GM06990 (cell line): ENCODE measurements at places on chromosomes 16 and 17.

DNA sequence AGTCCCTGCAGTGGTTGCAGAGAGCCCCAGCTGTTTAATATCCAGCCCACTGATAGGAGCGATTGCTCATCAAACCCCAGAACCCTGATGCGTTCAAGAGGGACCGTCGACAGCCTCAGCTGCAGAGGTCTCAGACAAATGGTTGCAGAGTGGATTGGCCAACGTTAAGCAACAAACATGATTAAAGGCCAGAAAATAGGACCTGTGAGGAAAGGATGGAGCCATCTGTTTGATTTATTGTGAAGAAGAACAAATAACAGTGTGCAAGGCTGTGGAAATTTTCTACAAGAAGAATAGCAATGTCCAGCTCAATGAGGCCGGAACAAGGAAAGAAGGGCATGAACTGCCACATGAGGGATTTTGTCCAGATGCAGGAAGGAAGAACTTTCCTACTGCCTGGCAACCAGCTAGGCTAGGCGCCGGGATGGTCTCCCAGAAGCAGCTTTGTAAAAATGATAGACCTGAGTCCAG is 138.4 kb upstream of the DNAH9 start:
- no peak for DNase-seq

DNA sequence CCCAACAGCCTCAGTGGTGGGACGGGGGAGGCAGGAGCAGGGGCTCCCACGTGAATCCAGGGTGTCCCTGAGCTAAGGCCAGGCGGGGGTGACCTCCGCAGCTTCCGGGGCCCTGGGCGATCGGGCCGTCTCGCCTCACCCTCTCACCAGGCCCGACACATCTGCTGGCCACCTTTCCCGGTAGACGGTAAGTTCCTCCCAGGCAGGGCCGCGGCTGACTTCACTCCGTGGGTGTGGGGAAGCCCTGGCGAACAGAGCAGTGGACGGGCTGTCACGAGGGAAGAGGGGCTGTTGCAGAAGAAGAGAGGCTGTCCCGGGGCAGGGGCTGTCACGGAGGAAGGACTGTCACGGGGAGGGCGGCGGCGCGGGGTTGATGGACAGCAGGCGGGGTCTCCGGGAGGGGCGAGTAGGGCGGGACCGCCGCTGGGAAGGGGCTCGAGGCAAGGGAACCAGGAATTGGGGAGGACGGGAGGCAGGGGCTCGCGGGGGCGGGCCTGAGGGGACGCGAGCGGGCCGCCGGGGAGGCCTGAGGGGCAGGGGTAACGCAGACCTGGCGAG is 498 bp downstream of the PKMYT1 start:
- no peak for DNase-seq

DNA sequence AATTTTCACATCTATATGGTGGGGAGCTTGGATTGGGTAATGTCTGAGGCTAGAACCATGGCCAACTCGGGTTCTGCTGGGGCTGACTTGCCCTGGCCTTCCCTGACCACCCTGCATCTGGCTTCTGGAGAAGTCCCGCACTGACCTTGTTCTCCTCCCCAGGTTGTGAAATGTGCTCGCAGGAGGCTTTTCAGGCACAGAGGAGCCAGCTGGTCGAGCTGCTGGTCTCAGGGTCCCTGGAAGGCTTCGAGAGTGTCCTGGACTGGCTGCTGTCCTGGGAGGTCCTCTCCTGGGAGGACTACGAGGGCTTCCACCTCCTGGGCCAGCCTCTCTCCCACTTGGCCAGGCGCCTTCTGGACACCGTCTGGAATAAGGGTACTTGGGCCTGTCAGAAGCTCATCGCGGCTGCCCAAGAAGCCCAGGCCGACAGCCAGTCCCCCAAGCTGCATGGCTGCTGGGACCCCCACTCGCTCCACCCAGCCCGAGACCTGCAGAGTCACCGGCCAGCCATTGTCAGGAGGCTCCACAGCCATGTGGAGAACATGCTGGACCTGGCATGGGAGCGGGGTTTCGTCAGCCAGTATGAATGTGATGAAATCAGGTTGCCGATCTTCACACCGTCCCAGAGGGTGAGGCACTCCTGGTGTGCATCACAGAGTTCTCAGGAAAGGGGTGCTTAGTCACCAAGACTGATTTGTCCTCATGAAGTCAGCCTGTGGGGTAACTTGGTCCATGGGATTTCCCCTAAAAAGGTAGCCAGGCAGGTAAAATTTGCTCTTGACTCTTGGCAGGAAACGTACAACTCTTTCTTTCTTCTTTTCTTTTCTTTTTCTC is 6.1 kb downstream of the NOD2 start:
- no peak for DNase-seq

DNA sequence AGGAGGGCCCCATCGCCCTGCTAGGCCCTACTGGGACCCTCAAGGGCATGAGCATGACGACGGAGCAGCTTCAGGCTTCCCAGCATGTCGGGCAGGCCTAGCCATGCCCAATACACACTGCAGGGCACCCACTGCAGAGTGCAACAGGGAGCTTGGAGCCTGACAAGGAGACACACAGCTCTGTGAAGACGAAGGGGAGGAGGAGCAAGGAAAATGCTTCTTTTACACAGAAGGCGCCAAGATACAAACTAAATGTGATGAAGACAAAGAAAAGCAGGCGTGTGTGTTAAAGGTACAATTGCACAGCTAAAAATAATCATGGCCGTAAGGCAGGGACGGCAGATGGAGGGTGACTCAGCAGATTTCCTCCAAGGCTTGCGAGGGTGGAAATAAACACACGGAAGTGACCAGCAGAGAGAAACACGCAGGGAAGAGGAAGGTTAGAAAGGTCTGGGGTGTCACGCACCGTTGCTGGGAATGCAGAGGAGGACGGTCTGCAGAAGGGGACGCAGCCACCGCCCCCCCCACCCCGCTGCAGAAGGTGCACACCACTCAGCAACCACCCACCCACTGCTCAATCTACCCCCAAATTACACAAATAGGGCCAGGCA is 108.5 kb downstream of the ZNF778 start:
- DNase-seq, result no peak

DNA sequence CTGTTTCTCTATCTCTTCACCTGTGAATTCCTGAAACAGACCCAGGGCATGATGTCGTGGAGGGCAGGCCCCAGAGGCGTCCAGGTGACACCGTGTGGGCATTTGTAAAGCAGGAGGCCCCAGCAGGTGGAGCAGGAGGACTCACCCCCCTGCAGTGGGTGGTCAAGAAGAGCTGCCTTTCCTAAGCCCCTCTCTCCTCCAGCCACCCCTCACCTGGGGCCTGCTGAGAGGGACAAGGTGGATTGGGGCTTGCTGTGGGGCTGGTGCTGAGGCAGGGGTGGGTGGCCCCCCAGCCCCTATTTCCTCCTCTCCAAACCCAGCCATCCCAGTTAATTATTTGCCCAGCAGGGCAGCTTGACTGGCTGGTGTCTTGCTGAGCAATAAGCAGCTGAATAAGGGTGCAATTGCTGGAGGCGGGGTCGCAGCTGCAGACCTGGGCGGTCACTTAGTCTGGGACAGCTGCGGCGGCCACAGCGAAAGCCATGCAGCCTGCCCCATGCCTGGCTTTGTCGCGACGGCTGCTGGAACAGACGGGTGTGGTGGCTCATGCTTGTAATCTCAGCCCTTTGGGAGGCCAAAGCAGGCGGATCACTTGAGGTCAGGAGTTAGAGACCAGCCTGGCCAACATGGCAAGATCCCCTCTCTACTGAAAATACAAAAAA is 56.4 kb downstream of the JPH3 start:
- no peak for DNase-seq

- no peak for DNase-seq
Measured at GRCh38 chr17:74245871-74246270, 28.2 kb upstream of the DNAI2 start.

DNA sequence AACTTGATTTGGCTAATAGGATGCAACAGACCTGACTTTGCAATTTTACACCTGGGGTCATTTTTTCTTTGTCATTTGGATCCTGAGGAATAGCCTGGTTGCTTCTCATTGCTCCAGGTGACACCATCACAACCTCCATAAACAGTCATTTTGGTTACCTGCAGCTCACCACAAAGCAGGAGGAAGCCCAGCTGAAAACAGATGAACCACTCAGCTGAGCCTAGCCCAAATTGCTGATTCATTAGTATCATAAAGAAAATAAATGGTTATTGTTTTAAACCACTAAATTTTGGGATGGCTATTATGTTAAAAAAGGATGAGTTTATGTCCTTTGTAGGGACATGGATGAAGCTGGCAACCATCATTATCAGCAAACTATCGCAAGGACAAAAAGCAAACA is 841.0 kb upstream of the EEF2KMT start:
- DNase-seq, result no peak

DNA sequence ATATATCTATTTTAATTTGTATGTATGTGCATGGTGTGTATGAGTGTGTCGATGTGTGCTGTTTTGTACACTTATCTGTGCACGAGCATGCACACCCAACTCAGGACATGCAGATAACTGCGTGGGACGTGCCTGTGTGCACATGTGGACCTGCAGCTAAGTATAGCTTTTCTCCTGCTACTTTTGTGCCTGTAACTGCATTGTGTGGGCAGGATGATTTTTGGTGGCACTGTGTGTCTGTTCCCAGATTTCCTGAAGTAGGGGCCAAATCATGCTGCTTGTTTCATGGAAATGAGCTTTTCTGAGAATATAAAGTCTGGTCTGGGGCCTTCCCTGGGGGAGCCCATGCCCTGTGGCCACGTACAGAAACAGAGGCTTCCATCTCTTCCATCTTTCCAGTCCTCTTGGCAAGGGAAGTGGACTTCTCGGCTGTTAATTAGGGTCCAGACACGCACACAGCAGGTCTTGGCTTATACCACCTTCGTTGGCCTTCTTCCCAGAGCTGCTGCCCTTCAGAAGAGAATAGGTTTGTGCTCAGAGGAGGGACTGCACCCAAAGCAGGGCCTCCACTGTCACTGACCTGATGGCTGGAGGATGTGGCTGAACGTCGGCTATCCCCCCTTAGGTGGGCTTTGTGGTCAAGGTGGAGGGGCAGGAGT is 30.2 kb downstream of the SPNS3 start:
- no peak for DNase-seq

GRCh38 chr17:17159571-17159970 is 46.6 kb downstream of the PLD6 start:
- no peak for DNase-seq

GRCh38 chr16:3587547-3588110 is 10.4 kb upstream of the NLRC3 start:
- DNase-seq, result no peak

GRCh38 chr16:9060225-9060624 is 31.2 kb upstream of the HAPSTR1 start:
- no peak for DNase-seq

DNA sequence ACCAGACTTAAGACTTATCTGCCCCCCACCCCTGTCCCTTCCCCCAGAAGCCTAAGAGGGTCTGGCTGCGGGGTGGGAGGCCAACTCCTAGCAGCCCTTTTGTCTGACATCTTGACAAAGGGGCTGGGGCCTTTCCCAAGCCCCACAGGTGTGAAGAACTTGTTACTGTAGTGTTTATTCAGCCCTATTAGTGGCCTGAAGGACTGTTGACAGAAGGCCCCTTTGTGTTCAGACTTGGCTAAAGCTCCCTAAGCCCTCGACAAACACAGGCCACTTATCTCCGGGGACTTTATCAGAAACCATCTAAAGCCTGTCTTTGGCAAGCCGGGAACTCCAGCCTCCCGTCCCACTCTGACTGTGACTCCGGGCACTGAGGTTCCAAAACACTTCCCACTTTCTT is 129.8 kb downstream of the NTN1 start:
- no peak for DNase-seq

GRCh38 chr16:23464196-23464595 is 11.2 kb upstream of the COG7 start:
- no peak for DNase-seq

- DNase-seq, result no peak
Measured at GRCh38 chr17:55452139-55452790, 30.6 kb upstream of the MMD start.

DNA sequence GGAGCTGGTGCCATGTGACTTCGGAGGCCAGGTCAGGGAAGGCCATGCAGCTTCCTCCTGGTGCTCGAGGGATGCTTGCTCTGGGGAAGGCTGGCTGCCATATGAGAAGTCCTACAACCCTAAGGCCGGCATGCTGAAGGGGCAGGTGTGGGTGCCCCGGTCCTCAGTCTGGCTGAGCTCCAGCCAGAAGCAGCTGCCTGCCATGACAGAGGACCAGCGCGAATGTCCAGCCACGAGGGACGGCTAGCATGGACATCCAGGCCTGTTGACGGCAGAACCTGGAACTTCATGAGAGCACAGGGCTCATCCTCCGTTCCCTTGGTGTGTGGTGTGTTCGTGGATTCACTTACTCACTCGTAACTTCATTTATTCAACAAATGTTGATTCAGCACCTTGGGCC is 140.6 kb downstream of the IRF8 start:
- no peak for DNase-seq

- DNase-seq, result no peak
Measured at GRCh38 chr16:86042996-86043725, 144.2 kb downstream of the IRF8 start.

DNA sequence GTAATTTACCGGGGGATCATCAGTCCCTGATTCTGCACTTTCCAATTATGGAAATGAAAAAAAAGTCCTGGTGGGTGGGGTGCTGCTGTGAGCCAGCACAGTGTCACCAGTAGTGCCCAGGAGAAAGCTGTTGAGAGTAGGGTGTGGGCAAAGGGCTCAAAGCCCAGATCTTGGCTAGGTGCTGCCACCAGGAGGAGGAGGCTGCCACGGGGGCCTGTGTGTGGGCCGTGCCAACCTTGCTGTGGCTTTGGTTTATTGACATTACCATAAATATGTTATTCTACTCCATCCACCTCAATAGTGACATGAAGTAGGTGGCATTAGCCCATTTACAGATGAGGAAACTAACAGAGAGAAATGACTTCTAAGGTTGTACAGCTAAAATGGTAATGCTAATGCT is 6.7 kb upstream of the PRPSAP2 start:
- no peak for DNase-seq

- DNase-seq, result no peak
Measured at GRCh38 chr16:19704321-19705145, 13.5 kb downstream of the KNOP1 start.

GRCh38 chr17:3935140-3935542 is 18.9 kb upstream of the P2RX1 start:
- DNase-seq, result peak; percentile 45

GRCh38 chr16:6095414-6095813 is 997.8 kb upstream of the EEF2KMT start:
- no peak for DNase-seq

GRCh38 chr17:82239926-82240505 is 11.2 kb downstream of the SLC16A3 start:
- DNase-seq, result peak; percentile 22

DNA sequence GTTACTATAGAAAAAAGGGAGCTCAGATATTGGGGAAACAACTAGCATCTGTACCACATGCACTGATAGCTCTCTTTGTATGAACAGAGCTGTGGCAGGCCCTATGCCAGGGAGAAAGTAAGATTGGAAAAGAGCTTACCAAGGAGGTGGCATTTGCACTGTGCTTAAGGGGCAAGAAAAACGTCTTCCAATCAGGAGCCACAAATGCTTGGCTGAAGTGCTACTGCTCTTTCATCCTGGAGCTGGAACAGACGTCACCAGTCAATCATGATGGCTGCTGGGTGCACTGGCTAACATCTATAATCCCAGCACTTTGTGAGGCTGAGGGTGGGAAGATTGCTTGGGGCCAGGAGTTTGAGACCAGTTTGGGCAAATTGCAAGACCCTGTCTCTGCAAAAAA is 218.5 kb downstream of the SEC14L1 start:
- no peak for DNase-seq
